ENCODE measurements at places on chromosomes 7 and 10.
A peak's percentile ranks its signal among the peaks of the same experiment; 100 is the strongest.

- H3K4me3 ChIP-seq = no peak overlapping the region
- no peaks in the 10 kb centered on the region for H3K4me1 ChIP-seq
- H3K36me3 ChIP-seq = no peaks in the 10 kb centered on the region
- DNase-seq = no peak
These were observed 116.4 kb upstream of the ASAH2 start for GRCh38 chr10:50367732-50368131.

- H3K27ac ChIP-seq = peak overlapping the region; percentile 84
- H3K4me3 ChIP-seq = peak overlapping the region; percentile 55
- no peak for DNase-seq
- H3K27me3 ChIP-seq = no peaks in the 10 kb centered on the region
- no peaks in the 10 kb centered on the region for H3K36me3 ChIP-seq
These were observed 5.1 kb downstream of the PNLIPRP2 start for GRCh38 chr10:116625845-116626244.

DNA sequence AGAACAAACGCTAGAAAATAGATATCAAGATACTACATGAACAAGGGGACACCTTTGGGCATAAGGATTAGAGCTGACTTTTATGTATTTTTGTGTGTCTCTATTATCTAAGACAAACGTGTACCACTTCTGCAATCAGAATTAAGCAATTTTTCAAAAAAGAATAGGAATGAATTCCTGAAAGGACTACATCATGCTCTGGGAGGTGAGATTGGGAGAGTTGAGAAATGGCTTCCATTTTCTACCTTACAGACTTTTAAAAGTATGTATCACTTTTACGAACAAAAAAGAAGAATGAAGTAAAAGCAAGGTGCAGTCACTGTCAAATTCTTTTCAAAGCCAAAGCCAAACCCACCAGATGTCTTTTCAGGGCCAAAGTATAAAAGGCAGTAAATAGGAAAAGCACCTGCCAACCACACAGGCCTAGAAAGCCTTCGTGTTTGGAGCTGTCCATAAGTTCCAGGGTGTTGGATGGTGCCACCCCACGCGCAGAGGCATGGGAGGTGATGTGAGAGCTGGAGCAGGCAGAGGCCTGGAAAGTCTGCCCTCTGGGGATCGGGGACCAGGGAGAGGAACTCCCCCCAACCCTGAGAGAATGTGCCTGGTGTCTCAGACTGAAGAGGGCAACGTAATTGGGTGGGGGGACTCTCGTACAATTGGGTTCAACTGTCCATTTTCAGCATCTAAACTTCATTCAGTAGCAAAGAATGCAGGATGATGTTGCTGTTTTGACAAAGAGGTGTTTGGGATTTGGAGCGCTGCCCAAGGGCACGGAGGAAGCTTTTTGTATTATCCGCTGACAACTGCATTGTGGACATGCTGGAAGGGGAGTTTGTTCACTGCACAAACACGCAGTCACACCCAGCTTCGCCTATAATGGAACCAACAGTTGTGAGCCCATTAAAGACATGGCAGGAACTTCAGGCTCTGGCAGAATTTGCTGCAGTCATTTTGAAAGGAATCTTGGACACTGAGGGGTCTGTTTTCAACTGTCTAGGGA is 17.6 kb upstream of the CTBP2 start:
- DNase-seq = no peak
- H3K4me3 ChIP-seq = no peak overlapping the region
- H3K27ac ChIP-seq = no peak overlapping the region
- H3K36me3 ChIP-seq = no peaks in the 10 kb centered on the region
- no peaks in the 10 kb centered on the region for H3K4me1 ChIP-seq

DNA sequence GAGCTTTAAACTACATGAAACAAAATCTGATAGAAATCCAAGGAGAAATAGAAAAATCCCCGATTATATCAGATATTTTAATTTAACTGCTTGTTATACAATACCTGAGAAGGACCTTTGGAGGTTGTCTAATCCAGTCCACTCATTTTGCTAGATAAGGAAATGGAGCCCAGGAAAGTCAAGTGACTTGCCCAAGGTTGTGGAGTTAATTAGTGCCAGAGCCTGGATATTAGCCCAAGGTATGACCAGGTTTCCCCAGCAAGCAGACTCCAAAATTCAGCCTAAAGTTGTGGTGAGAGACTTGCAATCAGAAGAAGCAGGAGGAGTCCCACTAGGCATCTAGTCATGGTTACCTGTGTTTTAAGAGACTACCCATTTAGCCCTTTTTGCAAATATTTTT is 11.7 kb upstream of the EEPD1 start:
- no peaks in the 10 kb centered on the region for H3K36me3 ChIP-seq

GRCh38 chr7:131300572-131301466 is 26.9 kb upstream of the MKLN1 start:
- no peak overlapping the region for H3K27ac ChIP-seq
- no peak for DNase-seq
- H3K4me1 ChIP-seq = peaks cover 10% of the 10 kb centered on the region
- H3K36me3 ChIP-seq = no peaks in the 10 kb centered on the region

DNA sequence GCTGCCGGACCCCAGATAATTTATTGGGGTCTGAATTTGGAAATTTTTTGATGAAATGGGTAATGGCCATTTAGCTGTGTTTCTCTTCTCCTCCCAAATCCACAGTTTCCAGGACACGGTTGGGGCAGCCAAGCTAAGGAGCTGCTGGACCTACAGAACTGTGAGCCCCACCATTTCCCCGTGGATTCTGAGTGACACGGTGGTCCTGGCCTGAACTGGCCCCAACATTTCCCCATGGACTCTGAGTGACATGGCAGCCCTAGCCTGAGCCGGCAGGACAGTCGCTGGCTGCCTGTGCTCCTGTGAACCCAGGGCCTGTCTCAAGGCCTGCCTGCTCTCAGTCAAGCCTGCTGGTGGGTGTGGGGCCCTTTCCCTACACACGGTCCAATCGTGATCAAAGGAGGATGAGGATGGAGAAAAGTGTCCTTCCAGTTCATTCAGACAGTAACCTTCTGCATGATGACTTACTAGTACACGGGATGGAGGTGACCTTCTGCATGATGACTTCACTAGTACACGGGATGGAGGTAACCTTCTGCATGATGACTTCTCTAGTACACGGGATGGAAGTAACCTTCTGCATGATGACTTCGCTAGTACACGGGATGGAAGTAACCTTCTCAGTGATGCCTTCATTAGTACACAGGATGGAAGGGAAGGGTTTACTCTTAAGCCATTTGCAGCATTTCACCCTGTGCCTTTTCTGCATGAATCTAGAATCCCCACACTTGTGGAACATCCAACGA is 359.9 kb downstream of the GLRX3 start:
- no peak overlapping the region for H3K27ac ChIP-seq
- DNase-seq = peak; percentile 21
- no peaks in the 10 kb centered on the region for H3K27me3 ChIP-seq
- no peaks in the 10 kb centered on the region for H3K4me1 ChIP-seq

DNA sequence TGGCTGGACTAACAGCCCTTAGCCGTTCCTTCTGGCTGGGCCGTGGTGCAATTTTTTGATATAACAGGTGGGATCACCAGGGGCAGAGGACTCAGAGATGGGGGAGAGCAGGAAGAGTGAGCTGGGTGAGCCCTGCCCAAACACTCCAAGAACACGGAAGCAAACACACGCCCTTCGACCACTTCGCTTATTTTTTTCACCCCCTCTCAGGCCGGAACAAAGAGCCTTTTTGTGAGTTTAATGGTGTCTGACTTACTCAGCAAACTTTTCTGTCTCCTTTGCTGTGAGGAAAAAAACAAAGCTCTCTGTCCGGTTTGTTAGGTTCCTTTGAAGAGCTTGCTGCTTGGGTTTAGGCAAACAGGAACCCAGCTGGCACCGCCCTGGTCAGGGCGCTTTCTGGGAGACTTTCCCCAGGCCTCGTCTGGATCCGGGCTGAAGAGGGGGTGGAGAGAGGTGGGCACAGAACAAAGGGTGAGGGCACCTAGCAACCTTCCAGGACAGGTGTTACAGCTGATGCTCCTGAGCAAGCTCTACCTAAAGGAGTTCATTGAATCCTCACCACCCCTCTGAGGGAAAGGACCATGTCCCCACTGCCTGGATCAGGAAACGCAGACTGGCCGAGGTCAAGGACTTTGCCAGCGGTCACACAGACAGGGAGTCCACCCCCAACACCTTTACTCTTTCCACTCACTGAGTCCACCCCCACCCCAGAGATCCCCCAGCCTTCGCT is 23.3 kb downstream of the CALML3 start:
- H3K4me3 ChIP-seq = no peak overlapping the region
- peaks cover 29% of the 10 kb centered on the region for H3K4me1 ChIP-seq
- H3K27me3 ChIP-seq = no peaks in the 10 kb centered on the region
- no peaks in the 10 kb centered on the region for H3K36me3 ChIP-seq

DNA sequence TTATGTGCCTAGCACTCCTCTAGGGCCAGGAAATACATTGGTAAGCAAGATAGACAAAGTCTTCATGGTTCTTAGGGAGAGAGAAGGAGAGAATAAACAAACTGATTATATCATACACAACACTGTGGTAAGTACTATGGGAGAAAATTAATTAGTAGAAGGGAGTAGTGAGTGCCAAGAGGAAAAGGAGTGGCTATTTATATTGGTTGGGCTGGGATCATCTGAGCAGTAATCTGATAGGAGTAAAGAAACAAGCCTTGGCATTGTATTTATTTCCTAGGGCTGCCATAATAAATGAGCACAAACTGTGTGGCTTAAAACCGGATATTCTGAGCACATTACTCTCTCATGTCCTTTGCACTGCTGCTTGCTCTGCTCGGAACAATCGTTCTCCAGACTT is 158.1 kb upstream of the PHF14 start:
- H3K27me3 ChIP-seq = no peaks in the 10 kb centered on the region
- H3K27ac ChIP-seq = no peak overlapping the region
- no peaks in the 10 kb centered on the region for H3K4me1 ChIP-seq
- no peaks in the 10 kb centered on the region for H3K36me3 ChIP-seq
- DNase-seq = no peak
- H3K4me3 ChIP-seq = no peak overlapping the region

GRCh38 chr10:129626309-129626708 is 159.3 kb downstream of the MGMT start:
- no peak for DNase-seq
- H3K4me3 ChIP-seq = no peak overlapping the region
- no peaks in the 10 kb centered on the region for H3K4me1 ChIP-seq
- no peaks in the 10 kb centered on the region for H3K27me3 ChIP-seq
- H3K36me3 ChIP-seq = no peaks in the 10 kb centered on the region

DNA sequence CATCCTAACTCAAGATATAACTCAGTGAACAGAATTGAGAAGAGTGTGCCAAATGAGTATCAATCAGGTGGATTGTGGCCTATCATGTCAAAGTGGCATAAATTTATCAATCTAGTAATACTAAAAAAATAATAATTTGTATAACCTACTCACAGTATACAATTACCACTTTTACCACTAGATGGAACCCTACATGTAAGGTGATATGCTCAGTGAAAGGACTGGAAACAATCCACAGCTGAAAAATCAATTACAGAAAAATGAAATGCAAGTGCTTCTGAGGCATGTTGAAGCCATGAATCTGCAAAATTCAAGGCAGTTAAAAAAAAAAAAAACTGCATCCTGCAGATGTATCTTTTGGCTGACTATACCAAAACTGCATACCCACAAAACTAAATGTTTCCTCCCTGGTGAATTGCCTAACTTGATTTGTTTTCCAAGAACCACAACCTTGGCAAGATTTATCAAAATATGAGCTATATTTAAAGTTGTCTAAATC is 13.9 kb downstream of the ARHGAP19 start:
- DNase-seq = no peak
- H3K27me3 ChIP-seq = no peaks in the 10 kb centered on the region
- H3K27ac ChIP-seq = peak overlapping the region; percentile 17
- H3K4me3 ChIP-seq = no peak overlapping the region
- peaks cover 15% of the 10 kb centered on the region for H3K4me1 ChIP-seq
- no peaks in the 10 kb centered on the region for H3K36me3 ChIP-seq

DNA sequence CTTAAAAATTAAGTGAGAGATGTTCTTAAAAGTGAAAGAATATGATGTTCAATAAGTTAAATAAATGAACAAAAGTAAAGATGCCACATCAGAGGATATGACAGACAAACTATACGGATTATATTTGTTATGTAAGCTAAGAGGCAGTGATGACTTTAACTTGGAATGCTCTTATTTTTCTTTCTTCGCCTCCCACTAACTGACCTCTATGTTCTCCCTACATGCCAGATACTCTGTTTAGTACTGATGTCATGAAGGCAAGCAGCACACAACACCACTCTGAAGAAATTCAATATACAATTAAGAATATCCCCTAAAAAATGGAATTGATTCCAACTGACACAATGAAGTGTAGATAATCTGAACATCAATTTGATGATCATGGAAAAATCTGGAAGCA is 223.4 kb downstream of the DOCK4 start:
- H3K36me3 ChIP-seq = no peaks in the 10 kb centered on the region
- no peak for DNase-seq
- no peak overlapping the region for H3K4me3 ChIP-seq
- no peaks in the 10 kb centered on the region for H3K4me1 ChIP-seq
- no peaks in the 10 kb centered on the region for H3K27me3 ChIP-seq

DNA sequence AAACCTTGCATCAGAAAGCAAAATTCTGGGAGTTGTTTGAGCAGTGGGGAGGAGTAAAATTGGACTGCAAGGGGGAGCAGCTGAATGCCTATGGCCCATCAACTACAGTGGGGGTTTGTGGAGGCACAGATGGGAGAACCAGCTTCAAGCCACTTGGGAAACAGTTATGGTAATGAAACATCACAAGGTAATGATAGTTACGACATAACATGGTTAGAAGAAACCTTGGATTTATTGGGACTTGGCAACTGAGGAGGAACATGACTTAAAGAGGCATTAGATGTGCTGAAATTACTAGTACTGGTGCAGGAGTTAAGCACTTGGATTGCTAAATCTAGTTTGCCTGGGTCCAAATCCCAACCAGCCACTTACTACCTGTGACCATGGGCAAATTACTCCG is 868.4 kb downstream of the KCNMA1 start:
- H3K4me1 ChIP-seq = no peaks in the 10 kb centered on the region
- H3K27ac ChIP-seq = no peak overlapping the region
- no peak overlapping the region for H3K4me3 ChIP-seq
- DNase-seq = no peak

GRCh38 chr10:92208157-92208720 is 82.6 kb downstream of the CPEB3 start:
- H3K4me3 ChIP-seq = no peak overlapping the region
- no peaks in the 10 kb centered on the region for H3K4me1 ChIP-seq
- H3K36me3 ChIP-seq = no peaks in the 10 kb centered on the region
- no peaks in the 10 kb centered on the region for H3K27me3 ChIP-seq

DNA sequence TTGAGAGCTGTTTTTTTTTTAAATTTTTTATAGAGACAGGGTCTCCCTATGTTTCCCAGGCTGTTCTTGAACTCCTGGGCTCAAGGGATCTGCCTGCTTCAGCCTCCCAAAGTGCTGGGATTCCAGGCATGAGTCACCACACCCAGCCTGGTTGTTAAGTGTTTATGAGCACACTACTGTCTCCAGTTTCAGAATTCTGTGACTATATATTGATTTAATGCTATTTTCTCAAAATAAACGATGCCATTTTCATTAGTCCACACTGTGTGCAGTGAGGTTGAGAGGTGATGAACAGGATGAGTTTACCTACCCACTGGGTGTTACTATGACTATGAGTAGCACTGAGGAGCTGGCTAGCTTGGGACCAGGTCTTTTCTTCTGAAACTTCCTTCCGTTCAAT is 110.9 kb upstream of the FAM180A start:
- no peak for DNase-seq
- H3K36me3 ChIP-seq = no peaks in the 10 kb centered on the region
- H3K27ac ChIP-seq = no peak overlapping the region

- DNase-seq = no peak
- no peak overlapping the region for H3K4me3 ChIP-seq
- H3K27me3 ChIP-seq = no peaks in the 10 kb centered on the region
- no peaks in the 10 kb centered on the region for H3K36me3 ChIP-seq
- H3K27ac ChIP-seq = no peak overlapping the region
These were observed 18.0 kb upstream of the NPVF start for GRCh38 chr7:25246306-25246705.

- no peaks in the 10 kb centered on the region for H3K27me3 ChIP-seq
- no peak overlapping the region for H3K4me3 ChIP-seq
- no peaks in the 10 kb centered on the region for H3K4me1 ChIP-seq
- DNase-seq = no peak
These were observed 90.9 kb downstream of the NT5C2 start for GRCh38 chr10:103102195-103102594.
